ENCODE measurements at places on chromosomes 6 and 20.

GRCh38 chr6:168877821-168878282, 375.8 kb downstream of the THBS2 start:
- no peak for DNase-seq

DNA sequence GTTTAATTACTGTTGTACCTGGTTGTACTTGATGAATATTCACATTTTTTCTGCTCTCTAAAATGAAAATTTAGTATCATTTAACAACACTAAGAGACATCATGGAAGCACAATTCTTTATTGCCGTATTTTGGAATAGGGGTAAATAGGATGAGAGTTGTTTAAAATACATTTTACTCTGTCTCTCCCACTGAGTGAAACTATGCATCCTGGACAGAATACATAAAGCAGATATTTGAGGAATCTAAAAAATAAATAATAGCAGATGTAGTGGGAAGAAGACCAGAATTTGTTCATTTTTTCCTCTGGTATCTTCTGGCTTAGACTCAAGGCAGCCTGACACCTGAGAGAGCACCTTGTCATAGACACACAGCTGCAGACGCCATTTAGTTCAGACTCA, 119.1 kb upstream of the AHI1 start:
- DNase-seq: no peak

DNA sequence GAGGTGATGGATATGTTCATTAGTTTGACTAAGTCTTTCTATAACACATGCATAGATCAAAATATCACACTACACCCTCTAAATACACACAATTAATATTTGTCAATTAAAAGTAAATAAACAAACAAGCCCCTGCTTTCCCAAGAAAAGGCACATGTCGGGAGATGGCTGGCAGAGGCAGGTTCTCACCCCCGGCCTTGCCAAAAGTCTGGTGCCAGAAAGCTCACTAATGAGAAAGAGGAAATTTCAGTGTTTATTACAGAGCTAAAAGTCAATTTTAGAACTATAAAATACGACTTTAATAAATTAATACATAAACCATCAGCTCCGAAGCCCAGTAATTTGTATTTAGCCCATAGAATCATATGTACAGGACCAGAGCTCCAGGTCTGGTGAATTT, 404.7 kb downstream of the PTPRT start:
- no peak for DNase-seq

DNA sequence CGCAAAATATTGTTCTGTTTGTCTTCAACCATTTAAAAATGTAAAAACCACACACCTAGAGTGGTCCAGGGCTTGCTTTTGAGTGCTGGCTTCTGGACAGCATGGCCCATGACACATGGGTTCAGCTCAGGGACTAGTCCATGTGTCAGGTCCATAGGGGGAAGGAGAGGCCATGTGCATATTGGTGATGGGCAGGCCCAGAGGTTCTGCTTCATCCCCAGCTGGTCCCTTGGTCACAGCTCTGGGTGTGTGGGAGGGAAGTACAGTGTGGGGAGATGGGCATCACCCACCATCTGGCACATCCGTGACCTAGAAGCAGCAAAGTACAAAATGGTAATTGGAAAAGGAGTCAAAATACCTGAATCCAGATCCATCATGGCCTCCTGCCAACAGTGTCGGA, 50.7 kb downstream of the STK35 start:
- no peak for DNase-seq

- no peak for DNase-seq
These were observed 36.3 kb upstream of the TGM2 start for GRCh38 chr20:38201356-38201755.

DNA sequence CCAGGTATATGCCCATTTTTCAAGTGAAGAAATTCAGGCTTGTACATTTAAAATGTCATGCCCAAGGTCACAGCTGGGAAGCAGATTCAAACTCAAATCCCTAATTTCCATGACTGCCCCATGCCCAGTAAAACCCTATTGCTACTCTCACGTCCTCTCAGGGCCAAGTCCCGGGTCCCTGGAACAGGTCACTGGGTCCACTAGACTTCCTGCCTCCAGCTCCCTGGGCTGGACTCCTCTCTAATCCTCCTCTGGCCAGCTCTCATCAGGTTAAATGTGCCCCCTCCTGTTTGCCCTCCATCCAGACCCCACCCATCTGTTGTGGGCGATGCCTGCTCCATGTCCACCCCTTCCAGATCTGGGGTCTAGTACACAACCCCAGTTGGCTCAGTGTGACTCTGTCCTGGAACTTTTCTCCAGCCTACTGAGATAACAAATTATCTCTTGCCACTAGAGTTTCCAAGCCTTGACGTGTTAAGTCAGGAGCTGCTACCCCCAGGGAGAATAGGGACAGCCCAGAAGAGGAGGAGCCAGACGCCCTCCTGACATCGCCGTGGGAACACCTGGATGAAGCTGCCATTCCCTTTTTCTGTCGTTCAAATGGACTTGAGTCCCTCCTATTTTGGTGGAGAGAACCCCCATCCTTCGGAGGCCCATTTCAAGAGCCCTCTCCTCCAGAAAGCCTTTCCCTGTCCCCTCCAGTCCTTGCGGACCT, 3.7 kb upstream of the SPDEF start:
- DNase-seq: no peak

DNA sequence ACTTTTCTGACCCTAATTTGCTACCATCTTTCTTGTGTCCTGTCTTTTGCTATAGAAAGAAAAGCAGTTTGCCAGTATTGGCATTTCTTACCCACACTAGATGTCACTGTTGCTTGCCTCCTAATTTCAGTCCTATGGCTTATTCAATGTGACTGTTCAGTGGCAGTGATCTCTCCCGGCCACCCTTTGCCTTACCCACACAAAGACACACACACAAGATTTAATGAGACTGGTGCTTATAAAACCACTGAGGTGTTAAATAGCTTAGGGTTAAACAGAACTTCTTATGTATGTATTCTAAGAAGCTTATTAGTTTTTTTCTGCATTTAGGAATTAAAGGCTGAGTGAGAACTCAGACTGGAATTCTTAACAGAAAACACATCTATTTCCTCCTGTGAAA, 233.6 kb upstream of the ASCC3 start:
- DNase-seq: no peak
